ENCODE measurements at places on chromosomes 4 and X.

- DNase-seq, result no peak
Measured at GRCh38 chr4:151717314-151717713, 43.5 kb downstream of the GATB start.

GRCh38 chr4:139015948-139016471 lies 429 bp downstream of the NOCT start:
- DNase-seq, result no peak

GRCh38 chrX:53133400-53133799 lies 39.5 kb downstream of the KANTR start:
- DNase-seq, result no peak

- DNase-seq, result no peak
Measured at GRCh38 chr4:28822163-28822562, 1898.0 kb upstream of the PCDH7 start.

DNA sequence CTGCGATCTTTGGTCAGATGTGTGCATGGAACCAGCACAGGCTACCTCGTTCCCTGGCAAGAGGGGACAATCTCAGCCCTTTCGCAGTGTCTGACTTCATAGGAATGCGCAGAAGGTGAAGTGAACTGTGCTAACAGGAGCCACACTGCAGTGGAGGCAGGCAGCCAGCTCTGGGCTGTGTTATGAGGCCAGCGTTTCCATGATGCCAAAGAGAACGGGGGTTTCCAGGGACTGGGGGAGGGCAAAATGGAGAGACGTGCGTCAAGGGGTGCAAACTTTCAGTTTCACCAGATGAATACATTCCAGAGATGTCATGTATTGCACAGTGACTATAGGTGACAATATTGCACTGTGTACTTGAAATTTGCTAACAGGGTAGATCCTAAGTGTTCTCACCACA lies 30.4 kb downstream of the CLDN34 start:
- DNase-seq, result no peak

- DNase-seq, result no peak
Measured at GRCh38 chrX:15525664-15526416, 25.2 kb downstream of the BMX start.

All from amniotic epithelial cell (primary cell).